ENCODE measurements at places on chromosomes 11 and 22.

GRCh38 chr22:22748297-22748743 lies 103.9 kb downstream of the GGTLC2 start:
- DNase-seq = peak; percentile 35

- no peak for DNase-seq
Observed at GRCh38 chr22:37634417-37634924, 5.0 kb upstream of the SH3BP1 start.

- DNase-seq = no peak
Observed at GRCh38 chr22:45082795-45083194, 73.0 kb upstream of the PHF21B start.

DNA sequence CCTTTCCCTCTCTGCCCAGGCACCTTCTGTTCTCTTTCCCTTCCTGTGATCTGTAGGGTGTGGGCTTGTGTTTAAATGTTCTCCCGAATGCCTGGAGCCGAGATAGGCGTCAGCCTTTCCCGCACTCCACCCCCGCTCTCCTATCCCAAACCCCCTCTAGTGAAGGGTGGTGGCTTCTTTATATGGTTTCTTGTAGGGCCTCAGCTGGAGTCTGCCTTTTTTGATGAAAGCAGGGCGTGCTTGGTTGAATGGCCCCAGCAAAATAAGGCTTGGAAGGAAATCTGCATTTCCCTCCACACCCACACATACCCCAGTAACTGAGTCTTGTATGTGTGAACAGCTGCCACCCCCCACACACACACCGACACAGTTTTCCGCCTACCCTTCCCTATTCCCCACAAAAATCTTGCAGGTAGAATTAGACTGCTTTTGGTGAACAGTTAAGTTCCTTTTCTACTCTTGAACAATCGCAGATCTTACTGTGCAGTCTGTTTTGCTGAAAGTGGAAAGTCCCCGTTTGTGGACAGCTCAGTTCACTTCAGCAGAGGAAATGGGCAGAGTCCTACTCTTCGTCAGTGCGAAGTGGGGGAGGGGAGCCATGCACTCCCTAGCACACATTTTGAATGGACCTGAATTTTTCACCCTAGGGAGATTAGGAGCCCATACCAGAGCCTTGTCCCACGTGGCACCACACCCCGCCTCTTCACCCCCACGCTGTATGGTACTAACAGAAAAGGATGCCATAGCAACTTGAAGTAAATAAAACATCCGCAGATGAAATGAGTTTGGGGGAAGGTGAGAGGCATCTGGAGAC lies 25.5 kb upstream of the GRK2 start:
- DNase-seq = peak; percentile 73

GRCh38 chr11:65774525-65775306 lies 6.1 kb downstream of the AP5B1 start:
- DNase-seq = no peak

GRCh38 chr11:115097796-115098408 lies 406.3 kb downstream of the CADM1 start:
- DNase-seq = no peak

GRCh38 chr11:116972691-116973090 lies 125.5 kb downstream of the SIK3 start:
- DNase-seq = no peak
